ENCODE measurements at places on chromosomes 7 and 10.

DNA sequence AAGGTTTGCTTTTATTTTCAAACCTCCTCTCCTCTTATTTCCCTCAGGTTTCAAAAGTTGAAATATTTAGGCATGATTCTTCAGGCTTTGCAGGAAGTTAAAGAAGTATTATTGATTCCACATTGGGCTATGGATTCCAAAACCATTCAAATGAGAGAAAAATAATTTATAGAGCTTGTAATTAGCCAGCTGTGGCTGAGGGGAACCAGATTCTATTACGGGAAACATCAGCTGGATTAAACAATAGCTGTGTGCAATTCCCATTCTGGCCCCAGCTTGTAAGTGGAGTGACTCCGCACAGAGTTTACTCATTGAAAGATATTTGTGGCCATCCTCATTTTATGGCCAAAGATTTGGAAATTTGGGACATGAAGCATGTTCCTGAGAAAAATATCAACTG lies 77.0 kb upstream of the PHYHIPL start:
- DNase-seq = no peak

DNA sequence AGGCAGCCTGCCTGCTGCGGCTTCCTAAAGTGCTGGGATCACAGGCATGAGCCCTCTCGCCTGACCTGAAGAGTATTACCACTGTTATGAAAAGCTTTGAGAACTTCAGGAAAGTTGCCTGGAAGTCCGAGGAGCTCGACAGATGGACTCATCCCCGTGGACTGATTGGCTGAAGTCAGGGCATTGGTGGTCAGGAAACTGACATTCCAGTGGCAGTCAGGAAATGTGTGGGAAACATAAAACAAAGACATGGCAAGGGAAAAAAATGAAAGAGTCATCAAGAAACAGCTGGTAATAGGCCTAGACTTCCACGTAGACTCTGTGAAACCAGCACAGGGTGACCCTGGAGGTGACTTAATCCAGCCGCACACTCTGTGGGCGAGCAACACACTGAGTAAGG lies 123.3 kb downstream of the CDH23 start:
- DNase-seq = no peak

- DNase-seq = no peak
Observed at GRCh38 chr7:100573691-100574361, at the start of gene SAP25. Gene SAP25 (minus strand): TSS chr7:100573900. CDS start chr7:100573742, 158 bp downstream.

GRCh38 chr10:123621492-123621891 lies 44.7 kb upstream of the GPR26 start:
- DNase-seq = no peak

- DNase-seq = no peak
Observed at GRCh38 chr7:45028138-45028919, 28.3 kb downstream of the CCM2 start.

- no peak for DNase-seq
Observed at GRCh38 chr7:116538138-116538537, 13.3 kb downstream of the CAV1 start.

DNA sequence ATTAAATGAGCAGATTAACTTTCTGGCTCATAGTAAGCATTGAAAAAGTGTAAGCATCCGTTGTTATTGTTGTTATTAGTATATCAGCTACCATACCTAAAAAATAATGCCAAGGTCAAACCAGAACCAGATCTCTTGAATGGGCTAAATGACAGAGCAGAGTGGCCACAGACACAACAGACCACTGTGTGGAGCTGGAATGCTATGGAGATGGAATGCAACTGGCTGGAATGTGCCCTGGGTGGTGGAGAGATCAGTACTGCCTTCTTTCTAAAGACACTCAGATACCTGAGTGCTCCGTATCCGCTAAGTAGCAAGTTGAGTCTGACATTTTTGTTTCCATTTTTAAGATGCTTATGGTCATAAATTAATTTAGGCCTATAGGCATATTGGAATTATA lies 20.5 kb upstream of the DNAJB12 start:
- DNase-seq = no peak

- no peak for DNase-seq
Observed at GRCh38 chr7:141481971-141482370, 69.2 kb upstream of the AGK start.

- DNase-seq = no peak
Observed at GRCh38 chr7:151398446-151399304, 11.2 kb downstream of the WDR86 start.

- DNase-seq = no peak
Observed at GRCh38 chr10:118977835-118978234, 51.7 kb upstream of the NANOS1 start.

GRCh38 chr10:129631006-129631405 lies 164.0 kb downstream of the MGMT start:
- DNase-seq = no peak

DNA sequence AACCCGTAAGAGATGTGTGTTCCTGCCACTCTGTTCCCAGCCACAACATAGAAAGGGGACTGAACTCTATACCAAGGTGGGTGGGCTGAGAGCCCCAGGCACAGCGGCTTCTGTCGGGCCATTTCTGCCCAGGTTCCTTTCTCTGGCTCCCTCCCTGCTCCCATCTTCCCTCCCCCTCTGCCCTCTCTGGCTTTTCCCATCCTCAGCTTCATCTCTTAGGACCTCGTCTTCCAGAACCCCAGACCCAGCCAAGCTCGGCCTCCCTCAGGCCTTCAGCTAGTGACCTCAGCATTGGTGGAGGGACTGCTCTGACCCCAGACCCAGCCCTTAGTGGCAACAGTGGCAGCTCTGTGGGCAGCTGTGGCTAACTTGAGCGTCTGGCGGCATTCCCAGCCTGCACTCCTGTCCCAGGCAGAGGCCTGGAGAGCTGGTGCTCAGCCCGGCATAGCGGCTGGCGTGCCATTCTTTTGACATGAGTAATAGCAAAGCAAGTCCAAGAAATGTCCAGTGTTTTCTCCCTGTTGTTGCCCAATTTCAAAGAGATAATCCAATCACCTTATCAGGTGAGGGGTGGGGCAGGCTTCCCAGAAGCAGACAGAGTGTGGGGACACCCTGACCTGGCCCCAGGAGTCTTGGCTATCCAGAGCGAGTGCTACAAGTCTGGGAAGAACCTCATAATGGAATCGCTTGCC lies 15.9 kb downstream of the PTPRE start:
- peak; percentile 94 for DNase-seq

DNA sequence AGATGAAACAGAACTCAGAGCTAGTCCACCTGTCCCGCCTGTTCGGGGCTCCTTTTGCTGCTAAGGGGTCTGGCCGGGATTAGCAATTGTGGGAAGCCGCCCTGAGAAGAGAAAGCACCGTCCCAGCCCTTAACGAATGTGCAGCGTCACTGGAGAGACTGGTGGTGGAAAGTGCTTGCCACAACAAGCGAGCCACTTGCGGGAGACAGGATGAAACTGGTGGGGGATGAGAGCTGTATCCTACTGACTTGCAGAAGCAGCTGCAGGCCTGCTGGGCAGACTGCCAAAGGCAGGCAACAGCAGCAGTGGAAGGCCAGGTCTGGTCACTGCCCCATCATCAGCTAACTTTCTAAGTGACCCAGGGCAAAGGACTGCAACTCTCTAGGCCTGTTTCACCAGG lies 95.4 kb downstream of the FAM53B start:
- peak; percentile 88 for DNase-seq

- no peak for DNase-seq
Observed at GRCh38 chr10:588246-589165, 101.0 kb downstream of the DIP2C start.

DNA sequence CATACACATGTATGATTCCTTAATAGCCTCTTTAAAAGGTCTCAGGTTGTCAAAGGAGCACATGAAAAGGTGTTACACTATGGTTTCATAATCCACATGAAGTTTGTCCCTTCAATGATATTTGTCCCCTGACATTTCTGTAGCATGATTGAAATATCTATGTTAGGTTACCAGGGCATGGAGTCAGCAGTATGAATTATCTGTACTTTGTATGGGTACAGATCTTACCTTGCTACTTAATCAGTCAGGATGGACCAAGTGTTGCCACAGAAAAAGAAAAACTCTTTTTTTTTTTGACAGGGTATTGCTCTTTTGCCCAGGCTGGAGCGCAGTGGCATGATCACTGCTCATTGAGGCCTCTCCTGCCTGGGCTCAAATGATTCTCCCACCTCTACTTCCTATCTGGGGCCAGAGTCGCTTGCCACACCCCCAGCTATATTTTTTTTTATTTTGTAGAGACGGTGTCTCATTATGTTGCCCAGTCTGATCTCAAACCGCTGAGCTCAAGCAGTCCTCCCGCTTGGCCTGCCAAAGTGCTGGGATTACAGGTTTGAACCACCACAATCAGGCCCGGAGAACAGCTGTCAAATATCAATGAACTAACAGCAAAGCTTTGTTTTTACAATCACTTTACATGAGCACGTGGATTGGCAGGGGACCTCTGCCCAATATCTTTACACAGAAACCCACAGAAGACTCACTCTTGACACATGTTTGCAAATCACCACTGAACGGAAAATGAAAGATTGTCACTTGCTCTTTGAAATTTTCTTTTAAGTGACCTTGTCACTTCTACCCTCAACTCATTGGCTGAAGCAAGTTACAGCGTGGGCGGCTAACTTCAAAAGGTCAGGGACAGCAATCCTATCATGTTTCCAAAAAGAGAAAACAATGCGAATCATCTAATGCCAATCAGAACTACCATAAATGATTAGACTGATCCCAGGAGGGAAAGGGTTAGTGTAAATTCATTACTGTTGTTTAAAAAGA lies 140.2 kb downstream of the PRKG1 start:
- DNase-seq = no peak

GRCh38 chr7:44703921-44704320 lies 44.7 kb upstream of the ZMIZ2 start:
- no peak for DNase-seq

DNA sequence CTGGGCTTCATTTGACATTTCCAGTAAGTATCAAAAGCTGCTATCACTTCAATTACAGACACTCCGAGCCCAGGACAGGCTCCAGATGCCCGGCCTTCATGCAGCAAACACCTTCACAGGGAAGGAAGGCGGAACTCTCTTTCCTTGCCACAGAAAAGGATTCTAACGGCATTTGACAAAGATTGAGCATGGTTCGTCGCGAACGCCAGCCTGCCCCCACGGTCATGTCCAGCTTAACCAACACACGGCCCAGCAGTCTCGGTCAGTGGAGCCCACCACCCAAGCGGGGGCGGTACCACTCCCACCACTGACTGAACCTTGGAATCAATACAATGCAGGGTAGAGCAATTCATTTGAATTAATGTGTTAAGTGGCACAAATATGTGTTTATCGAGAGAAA lies 607.2 kb downstream of the DNAJB6 start:
- no peak for DNase-seq

DNA sequence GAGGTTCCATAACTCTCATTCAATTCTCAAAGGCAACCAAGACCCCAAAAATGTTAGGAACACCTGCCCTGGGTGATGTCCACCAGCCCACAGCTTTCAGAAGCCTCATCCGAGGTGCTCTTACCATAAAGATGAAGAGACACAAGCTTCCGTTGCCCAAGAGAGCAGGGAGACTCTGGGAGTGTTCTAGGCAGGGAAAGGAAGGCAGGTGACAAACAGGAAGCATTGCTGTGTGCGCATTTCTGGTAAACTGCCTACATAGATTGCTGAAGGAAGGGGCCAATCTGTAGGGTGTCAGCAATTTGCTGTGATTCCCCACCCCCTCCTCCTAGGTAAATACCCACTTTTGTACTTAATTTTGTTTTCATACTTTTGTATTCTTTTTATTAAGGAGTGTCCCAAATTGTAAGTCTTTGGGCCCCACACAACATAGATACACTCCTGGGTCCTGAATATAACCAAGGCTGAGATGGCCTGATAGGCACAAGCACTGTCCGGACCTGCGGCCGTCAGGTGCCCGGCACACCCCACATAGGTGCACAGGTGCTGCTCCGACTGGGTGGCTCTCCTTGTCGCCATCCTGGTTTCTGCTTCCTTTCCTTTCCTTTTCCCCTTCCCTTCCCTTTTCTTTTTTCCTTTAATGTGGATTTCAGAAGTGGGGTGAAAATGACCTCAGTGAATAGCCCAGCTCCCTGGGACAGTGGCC lies 51.4 kb upstream of the SMNDC1 start:
- DNase-seq = no peak

- no peak for DNase-seq
Observed at GRCh38 chr10:124344931-124345330, 73.8 kb downstream of the OAT start.

DNA sequence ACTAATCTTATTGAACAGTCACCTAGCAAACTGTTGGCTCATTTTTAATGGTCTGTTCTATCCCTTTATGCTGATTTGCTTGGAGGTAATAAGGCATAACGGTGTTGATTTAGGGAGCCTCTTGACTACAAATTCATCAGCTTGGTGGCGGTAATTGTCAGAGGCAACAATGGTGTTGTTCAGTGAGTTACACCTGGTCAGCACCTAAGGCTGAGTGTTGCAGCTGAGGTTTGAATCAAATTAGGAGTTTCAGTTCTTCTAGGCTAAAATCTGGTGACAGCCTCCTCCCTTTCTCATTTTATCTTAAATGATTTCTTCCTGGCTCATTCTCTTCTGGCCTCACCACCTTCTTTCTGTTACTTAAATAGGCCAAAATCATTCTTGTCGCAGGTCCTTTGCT lies 42.3 kb upstream of the SP8 start:
- no peak for DNase-seq

- DNase-seq = no peak
Observed at GRCh38 chr7:132575419-132575981, 770 bp downstream of the PLXNA4 start.

- DNase-seq = peak; percentile 13
Observed at GRCh38 chr10:91410638-91411371, 661 bp downstream of the HECTD2 start.

DNA sequence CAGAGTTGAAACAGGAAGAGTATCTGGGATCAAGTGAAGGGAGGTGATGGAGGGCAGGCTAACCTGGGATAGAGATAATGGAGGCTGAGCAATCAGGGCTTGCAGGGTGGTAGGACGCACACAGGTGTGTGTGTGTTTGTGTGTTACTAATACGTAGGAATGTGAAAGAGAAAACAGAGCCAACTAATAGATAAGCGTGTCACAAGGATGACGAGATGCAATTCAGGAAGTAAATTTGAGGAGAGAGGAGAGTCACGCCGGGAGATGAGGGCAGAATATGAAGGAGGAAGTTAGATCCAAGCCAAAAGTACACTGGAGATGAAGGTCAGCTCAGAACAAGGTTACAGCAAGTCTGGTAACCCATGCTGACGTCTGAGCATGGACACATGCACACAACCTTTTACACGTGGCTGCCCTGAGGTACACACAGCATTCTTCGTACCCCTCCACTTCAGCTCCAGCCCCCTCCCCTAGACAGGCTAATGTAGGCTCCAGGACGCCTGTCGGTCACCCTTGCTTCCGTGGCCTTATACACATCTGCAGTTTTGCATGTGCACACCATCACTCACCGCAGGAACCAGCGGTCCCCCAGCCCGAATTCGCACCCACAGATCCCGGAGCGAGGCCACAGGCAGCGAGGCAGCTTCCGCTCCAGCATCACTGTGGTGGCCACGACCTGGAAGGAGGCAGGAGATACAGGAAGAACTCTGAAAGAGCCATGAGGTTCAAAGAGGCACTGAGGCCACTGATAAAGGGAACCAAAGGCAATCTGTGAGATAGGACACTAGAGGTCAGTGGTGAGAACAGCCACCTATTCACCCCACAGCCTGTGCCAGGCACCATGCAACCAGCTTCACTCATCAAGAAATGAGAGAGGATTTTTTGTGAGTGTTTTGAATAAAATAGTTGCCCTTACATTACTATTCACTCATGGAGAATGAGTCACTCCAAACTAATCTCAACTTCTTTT lies 23.7 kb upstream of the TRPV6 start:
- DNase-seq = no peak

- DNase-seq = peak; percentile 68
Observed at GRCh38 chr7:1555813-1556543, at the start of gene TMEM184A. Gene TMEM184A (minus strand): TSS chr7:1556205. CDS start chr7:1555484, 721 bp downstream.

- no peak for DNase-seq
Observed at GRCh38 chr7:76191783-76192240, 9.9 kb upstream of the SRRM3 start.

- DNase-seq = no peak
Observed at GRCh38 chr7:25586513-25586912, 358.2 kb upstream of the NPVF start.
